ENCODE measurements at places on chromosomes 1 and 21.

- no peak for DNase-seq
Measured at GRCh38 chr1:155950829-155951228, 9.4 kb downstream of the RXFP4 start.

DNA sequence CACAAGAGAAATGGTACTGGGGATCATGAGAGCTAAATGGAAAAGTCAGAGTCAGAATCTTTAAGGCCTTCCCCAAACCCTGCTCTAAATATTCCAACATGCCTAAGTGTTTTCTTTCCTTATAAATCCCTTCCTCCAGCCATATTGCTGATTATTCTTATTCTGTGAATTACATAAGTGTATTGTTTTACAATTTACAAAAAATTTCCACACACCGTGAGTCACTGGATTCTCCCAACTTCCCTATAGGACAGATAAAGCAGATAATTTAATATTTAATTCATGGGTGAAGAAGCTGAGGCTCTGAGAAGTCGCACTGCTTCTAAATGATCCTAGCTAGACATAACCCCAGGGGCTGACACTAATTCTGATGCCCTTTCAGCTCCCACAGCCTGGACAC, 243.3 kb upstream of the JUN start:
- DNase-seq = no peak

DNA sequence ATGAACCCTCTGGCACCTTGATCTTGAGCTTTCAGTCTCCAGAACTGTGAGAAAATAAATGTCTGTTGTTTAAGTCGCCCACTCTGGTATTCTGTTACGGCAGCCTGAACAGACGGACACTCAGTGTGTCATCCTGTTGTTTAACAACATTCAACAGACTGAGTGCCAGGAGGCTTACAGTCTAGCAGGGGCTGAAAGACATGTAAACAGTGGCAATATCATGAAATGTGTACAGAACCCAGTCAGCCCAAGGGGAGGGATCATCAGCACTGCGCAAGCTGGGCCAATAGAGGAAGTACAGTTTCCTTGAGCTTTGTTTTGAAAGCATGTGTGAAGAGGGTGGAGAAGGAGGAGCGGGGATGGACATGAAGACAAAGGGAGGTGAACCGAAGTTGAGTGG, 13.6 kb downstream of the DIP2A start:
- DNase-seq = no peak

- no peak for DNase-seq
Measured at GRCh38 chr1:161981735-161982506, 41.7 kb downstream of the OLFML2B start.

DNA sequence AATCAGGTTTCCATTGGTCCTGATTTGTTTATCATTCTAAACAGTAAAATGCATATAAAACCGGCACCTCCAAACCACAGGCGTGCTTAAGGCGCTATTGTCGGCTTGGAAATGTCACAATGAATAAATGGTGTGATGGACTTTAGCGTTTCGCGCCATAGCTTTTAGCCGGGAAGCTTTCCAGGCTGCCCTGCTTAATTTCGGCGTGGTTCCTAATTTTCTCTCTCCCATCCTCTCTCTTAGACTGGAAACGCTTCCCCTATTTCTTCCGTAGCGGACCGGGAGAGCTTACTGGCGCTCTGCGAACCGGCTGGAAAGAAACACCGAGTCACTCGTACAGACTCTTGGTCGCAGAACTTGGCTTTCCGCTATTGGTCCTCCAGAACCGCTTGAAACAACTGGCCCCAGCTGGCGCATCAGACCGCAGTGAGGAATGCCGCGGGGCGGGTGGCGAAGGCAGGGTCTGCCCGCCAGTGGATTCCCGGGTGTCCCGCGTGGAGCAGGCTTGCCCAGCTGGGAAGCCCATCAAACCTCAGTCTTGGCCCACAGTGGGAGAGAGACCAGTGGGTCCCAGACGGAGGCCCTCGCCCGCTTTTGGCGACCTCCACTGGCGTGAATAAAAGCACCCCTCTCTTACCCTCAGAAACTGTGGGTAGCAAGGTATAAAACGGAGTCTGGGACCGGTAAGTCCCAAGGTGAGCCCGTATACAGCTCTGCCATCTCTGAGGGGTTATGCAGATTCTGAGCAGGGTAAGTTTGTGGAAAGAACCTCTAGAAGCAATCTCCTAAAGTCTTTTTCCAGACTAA, 4.0 kb upstream of the LHX8 start:
- no peak for DNase-seq

GRCh38 chr1:234969581-234970400, 158.8 kb downstream of the TOMM20 start:
- no peak for DNase-seq

- DNase-seq = no peak
Measured at GRCh38 chr1:62989497-62989896, 205.6 kb downstream of the ATG4C start.

GRCh38 chr1:156537027-156537426, 35.3 kb downstream of the IQGAP3 start:
- no peak for DNase-seq

DNA sequence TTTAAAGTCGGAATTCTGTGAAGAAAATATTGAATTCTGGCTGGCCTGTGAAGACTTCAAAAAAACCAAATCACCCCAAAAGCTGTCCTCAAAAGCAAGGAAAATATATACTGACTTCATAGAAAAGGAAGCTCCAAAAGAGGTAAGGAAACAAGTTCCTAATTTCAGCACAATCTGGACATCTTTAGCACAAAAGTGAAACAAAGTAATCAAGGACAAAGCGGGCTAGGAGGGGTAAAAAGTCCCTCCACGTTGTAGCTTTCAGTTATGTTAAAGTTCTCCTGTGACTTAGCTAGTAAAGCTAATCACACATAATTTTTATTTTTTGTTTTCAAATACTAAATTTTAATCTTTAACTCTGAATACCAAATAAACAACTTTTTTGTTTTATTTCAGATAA, 2.2 kb downstream of the RGS2 start:
- DNase-seq = no peak

- DNase-seq = no peak
Measured at GRCh38 chr1:20665726-20666125, 4.6 kb upstream of the DDOST start.

GRCh38 chr1:23370330-23370708, 683 bp upstream of the ZNF436 start:
- DNase-seq = no peak
